ENCODE measurements at places on chromosomes 1 and 21.

DNA sequence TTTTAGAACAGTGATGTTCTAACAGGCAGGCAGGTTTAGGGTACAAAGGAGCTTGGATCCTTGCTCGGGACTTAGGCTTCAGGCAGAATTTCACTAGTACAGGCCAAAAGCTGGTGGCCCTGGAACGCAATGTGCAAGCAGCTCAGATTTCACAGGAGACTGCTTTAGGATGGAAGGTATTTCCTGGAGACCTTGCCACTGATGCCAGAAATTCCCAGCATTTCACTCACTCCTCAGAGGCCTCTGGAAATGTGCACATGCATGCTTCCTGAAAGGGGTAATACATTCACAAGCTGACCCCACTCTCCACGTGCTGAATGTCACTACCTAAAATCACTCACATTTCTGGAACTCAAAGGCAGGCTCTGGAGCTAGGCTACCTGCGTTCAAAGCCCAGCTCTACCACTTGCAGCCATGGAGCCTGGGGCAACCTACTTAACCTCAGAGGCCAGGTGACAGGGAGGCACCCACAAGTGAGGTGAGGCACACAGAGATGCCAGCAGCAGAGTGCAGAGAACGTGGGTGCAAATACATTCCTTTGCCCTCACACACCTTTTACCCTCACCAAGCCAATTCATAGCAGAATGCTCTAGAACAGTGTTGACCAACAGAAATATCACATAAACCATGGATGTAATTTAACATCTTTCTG lies 56.5 kb downstream of the CDC7 start:
- no peak for DNase-seq

DNA sequence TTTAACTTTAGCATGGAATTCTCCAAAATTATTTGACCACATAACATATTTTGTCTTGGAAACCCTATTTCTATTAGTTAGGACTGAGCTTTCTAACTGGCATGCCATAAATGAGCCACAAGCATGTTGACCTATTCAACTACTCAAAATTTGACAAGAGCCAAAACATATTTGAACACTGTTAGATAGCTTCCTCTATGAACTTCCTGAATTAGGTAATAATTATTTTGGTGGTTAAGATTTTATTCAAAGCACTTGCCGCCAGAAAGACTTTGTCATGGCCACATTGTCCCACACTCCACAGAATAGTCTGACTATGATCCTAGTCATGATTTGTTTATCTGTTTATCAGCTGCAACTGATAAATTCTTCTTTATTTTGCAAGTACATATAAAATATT lies 23.1 kb upstream of the CTPS1 start:
- no peak for DNase-seq

- no peak for DNase-seq
Measured at GRCh38 chr1:24906760-24907490, 23.2 kb downstream of the RUNX3 start.

DNA sequence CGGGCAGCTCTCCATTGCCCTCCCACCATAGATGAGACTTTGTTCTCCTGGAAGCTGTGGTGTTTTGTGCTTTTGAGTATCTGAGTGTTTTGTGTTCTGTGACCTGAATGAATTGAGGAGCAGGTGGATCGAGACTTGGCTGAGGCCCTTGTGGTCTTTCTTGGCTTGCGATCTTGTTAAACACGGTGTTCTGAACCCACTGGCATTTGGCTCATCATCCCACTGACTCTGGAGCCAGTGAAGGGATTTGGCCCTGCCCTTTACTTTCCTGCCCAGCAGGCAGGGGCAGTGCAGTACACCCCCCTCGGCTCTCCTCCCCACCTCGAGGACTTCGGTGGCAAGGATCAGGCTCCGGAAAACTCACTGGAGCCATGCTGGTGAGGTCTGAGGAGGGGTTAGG lies 30.6 kb downstream of the PKNOX1 start:
- no peak for DNase-seq

GRCh38 chr1:101262630-101263348 lies 26.0 kb downstream of the S1PR1 start:
- DNase-seq = no peak

DNA sequence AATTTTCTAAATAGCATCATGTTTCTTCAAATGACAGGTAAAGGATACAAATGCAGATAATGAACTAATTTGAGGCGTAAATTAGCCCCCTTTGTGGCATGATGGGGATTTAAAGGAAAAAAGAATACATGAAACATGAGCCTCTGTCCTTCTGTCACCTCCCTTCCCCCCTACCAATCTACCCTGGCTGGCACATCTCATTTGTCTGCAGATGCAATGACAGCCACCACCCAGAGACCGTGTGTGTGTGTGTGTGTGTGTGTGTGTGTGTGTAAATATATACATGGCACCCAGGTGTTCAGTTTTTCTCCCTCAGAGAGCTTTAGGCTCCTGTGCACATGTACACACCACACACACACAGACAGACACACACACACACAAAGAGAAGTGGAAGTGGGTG lies 451.1 kb downstream of the RWDD3 start:
- DNase-seq = no peak

- no peak for DNase-seq
Measured at GRCh38 chr1:113780374-113781146, 21.3 kb upstream of the PHTF1 start.

- peak; percentile 5 for DNase-seq
Measured at GRCh38 chr1:88873737-88874349, 17.5 kb downstream of the GTF2B start.

- no peak for DNase-seq
Measured at GRCh38 chr1:33248244-33248643, 8.0 kb upstream of the ZNF362 start.

DNA sequence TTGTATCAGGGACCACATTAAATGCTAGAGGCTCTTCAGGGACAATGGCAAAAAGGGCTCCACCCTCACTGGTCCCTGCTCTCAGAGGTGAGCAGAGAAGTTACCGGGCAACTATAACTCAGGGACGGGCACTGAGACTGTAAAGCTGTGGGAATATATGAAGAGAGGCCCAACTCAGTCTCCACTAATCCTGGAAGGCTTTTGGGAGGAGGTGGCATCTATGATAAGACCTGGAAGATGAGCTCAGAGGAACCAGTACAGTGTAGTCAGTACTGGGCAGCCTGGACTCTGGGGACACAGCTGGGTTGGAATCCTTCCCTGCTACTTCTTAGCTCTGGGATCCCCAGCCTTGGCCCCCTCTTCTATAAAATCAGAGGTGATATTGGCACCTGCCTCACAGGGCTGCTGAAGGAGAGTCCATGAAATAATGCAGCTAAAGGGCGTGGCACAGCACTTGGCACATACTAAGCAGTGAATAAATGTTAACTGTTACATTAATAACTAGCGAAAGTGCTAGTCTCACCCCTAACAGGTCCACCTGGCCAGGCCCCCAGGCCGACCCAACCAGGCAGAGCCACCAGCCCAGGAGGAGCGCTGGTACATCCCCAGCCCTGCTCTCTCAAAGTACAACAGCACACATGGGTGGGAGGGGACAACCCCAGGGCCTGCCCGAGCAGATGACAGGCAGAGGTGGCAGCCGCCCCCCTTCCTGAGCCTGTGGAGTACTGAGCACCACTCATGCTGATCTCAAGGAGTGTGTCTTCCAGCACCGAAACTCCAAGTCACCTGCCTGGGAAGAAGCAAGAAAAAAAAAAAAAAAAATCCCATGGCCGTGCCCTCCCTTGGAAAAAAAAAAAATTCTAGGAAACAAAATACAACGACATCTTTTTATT lies 62.7 kb downstream of the CASZ1 start:
- DNase-seq = no peak

- DNase-seq = no peak
Measured at GRCh38 chr1:208004851-208005250, 93.9 kb upstream of the CD34 start.

DNA sequence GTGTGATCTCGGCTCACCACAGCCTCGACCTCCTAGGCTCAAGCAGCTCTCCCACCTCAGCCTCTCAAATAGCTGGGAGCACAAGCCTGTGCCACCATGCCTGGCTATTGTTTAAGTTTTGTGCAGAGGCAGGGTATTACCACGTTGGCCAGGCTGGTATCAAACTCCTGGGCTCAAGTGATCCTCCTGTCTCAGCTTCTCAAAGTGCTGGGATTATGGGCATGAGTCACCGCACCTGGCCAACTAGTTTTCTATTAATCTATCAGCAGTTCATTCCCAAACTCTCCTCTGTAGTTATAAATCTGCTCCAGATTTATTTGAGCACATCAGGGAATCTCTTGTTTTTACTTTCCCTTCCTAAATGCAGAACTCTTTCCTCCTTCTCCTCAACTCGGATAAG lies 443.8 kb downstream of the PRDM2 start:
- no peak for DNase-seq

- DNase-seq = no peak
Measured at GRCh38 chr1:111062081-111062480, 77.8 kb downstream of the DRAM2 start.

DNA sequence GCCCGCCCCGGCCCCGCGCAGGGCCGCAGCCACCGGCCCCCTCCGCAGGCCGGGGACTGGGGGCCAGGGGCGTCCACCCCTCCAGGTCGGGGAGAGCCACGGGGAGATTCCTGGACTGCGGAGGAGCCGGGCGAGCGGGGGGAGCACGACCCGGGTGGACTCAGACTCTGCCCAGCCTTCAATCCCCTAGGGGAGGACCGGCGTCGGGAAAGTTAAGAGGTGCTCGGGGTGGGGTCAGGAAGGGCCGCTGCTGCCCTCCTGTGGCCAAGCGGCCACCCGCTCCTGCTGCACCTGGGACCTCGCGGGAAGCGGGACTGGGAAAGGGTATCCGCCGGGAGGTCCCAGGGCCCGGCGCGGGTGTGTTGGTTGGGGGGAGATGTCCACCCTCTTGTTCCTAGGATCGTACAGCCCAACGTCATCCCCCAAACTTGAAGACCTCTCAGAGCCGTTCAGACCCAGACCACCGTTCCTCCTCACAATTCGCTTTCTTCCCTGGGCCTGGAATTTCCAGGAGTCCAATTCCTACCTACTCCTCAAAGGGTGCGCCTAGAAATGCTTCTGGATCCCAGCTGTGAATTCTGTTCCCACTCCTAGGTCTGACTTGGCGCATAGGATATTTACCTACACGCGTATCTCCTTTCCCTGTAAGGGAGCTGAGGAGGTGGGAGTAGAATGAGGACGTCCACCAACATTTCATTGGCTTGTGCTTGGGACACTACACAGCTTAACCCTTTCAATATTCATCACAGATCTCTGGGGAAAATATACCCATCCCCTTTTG lies 484 bp upstream of the RHOC start:
- peak; percentile 84 for DNase-seq

DNA sequence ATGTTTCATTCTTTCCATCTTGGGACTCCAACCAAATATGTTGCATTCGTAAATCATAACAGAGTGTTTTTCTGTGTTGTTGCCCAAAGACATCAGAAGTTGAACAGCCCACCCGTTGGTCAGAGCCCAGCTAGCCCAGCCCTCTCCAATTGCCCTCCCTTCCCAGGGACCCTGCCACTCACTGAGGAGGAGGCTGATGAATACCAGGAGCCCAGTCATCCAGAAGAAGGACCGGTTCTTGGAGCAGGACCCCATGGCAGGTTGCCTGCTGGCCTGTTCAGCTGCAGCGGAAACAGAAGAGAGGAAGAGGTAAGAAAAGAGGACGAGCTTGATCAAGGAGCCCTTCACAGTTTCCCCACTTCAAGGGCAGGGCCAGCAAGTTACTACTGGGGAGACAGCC lies 172.2 kb upstream of the ETV3 start:
- DNase-seq = peak; percentile 7

DNA sequence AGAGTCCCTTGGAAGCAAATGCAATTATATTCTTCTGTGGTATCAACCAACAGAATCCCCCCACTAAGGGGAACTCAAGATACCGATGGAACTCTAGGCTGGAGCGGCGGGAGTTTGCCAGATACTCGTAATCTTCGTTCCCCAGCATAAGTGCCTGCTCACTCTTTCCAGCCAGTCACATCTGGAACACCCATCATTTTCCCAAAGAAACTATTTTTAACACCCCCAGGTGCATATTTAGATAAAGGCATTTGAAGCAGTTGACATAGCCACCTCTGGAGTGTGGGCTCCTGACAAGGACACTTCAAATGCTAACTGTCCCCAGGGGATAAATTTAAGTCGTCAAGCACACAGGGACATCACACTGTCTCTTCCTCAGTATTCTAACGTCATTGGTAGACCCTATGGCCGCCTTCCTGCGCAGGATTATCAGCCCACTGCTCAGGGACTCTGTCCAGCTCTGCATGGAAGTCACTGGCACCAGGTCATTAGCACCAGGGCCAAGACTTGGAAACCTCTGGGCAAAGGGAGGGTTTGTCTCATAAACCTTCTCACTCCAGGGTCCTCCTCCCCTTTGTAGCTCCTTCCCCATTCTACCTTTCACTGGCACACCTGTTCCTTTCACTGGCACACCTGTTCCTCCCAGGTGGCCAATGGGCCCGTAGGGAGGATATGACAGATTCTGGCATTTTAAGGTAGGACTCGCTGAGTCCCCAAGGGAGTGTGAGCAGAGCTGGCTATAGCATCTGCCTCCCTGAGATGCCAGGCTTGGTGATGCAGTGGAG lies 48.8 kb downstream of the H3-3A start:
- DNase-seq = peak; percentile 42
